ENCODE measurements at places on chromosomes 3 and 15.

DNA sequence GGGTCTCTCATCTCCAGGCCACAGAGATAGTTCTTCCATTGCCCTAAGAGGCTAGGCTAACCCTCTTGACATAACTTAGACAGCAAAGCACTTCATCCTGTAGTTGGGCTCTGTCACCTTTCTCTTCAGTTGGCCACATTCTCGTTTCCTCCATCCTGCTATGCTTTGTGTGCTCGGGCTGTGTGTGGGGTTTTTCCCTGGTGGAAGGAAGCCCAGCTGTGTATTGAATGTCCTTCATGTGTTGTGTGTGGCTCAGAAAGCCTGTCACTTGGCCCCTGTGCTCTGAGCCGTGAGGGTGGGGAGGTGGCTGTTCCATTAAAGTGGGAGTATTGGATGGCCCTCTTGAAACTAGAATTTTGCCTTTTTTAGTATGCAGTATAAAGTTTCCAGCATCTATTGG, 8.8 kb upstream of the EXOG start:
- no peak for DNase-seq

DNA sequence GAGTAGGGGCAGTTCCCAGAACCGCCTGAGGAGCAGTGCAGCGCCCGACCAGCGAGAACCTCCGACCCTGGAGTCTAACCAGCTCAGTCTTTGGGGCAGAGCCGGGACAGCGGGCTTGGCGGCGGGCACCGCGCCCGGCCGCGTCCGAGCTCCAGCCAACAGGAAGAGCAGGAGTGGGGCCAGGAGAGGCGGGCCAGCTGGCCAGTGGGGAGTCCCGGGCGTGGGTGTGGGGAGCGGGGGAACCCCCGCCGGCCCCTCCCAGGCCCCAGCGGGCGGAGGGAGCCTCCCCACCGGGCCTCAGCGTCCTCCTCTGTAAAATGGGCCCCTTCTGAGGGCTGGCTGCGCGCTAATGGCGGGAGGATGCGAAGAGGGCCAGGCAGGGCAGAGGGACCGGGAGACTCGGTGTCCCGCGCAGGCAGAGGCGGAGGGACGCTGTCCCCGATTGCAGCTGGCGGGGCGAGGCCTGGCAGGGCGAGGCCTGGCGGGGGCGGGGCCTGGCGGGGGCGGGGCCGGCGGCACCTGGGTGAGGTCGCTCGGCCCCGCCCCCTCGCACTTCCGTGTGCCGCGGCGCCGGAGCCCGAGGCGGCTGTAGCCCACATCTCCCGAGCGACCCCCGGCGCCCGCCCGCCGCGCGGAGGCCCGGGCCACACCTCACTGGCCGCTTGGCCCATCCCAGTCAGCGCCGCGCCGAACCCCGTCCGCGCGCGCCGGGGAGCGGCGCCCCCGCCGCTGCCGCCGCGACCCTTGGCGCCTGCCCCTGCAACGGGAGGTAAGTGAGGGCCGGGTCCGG, at the start of gene PRKCD:
Gene PRKCD (plus strand): TSS at position 550 of the 790 bp plus-strand sequence. CDS start 17,214 bp downstream, outside the sequence.
- DNase-seq: peak; percentile 74

GRCh38 chr3:141073580-141073979, 22.4 kb downstream of the SPSB4 start:
- no peak for DNase-seq

GRCh38 chr3:128217702-128218547, 64.6 kb downstream of the EEFSEC start:
- no peak for DNase-seq

DNA sequence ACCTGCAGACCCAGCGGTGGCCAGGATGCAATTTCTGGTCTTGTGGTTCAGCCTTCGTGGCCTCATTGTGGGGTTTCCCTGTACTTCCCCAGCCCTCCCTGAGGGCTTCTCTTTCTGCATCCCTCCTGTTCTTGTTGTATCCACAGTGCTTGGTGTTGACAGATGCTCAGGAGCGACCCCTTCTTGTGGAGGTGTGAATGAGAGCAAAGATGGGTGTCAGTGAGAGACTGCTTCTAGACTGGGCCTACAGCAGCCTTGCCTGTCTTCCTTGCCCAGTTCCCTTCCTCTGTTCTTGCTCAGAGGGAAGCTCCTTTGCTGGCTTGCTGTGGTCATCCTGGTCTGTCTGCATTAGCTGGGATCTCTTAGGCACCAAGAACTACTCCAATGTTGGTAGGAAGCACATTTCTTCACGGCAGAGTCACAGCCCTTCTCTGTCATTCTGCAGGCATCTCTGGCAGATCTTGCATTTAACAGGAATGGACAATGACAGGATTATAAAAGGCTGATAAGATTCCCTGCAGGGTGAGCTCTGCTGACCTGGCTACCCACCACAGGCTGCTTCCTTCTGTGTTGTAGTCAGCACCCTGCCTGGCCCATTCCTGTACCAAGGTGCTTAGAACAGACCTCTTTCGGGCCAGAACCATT, 317.8 kb upstream of the C2CD4B start:
- DNase-seq: no peak

GRCh38 chr3:33911525-33912322, 113.3 kb downstream of the PDCD6IP start:
- no peak for DNase-seq

GRCh38 chr3:38000965-38001455, 10.4 kb downstream of the VILL start:
- no peak for DNase-seq

DNA sequence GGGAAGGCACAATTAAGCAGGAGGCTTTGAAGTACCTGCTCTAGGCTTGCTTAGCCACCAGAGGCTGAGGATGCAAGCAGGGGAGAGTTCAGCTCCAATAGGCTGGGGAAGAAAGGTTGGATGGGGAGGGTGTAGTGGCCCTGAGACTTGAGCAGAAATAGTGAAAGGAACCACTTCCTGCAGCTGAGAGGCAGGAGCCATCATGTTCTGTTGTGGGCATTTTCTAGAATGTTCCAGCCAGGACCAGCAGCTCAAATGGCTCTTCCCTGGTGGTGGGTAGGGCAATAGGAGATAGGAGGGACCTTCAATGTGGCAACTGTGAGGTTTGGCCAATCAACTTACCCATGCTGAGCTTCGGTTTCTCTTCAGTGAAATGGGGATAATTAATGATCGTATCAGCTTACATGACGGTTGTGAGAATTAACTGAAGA, 79.1 kb upstream of the CGNL1 start:
- no peak for DNase-seq

- DNase-seq: no peak
Observed at GRCh38 chr15:62717496-62717895, 325.1 kb upstream of the TPM1 start.

DNA sequence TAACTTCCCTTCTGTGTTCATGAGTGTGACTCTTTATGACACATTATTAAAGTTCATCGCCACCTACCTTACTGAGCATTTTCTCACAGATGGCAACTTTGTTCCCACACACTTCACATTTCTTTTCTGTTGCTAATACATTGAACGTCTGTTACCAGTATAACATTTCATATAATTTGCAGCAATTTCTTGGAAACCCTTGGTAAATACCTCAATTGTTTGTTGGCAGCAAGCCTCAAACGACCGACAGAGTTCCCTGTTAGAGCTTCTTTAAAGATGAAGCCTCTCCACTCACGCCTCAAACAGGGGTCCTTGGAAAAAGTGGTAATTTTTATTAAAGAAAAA, 3.2 kb upstream of the CHSY1 start:
- DNase-seq: no peak

- no peak for DNase-seq
Observed at GRCh38 chr3:71436337-71436736, 147.2 kb downstream of the FOXP1 start.

GRCh38 chr3:141835557-141836229, 40.8 kb upstream of the ATP1B3 start:
- no peak for DNase-seq

- no peak for DNase-seq
Observed at GRCh38 chr3:61522060-61522459, 39.3 kb upstream of the PTPRG start.

- no peak for DNase-seq
Observed at GRCh38 chr3:124291008-124291407, 299.1 kb upstream of the ROPN1 start.

DNA sequence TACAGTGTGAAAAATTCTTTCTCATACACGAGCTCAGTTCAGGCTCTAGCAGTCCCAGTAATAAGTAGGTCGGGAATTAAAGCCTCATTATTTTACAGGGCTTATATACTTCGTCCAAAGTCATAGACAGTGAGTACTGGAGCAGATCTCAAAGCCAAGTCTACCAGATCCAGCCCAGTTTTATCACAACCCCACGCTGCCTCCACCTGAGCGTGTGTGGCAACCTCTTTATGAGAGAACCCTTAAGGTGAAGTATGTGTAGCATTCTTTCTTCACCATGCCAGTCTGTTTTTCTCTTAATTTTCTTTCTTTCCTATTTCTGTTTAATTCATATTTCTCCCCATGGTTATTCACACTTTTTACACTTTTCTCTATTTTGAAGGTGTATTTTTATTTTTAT, 574.6 kb upstream of the ARPP21 start:
- DNase-seq: no peak

DNA sequence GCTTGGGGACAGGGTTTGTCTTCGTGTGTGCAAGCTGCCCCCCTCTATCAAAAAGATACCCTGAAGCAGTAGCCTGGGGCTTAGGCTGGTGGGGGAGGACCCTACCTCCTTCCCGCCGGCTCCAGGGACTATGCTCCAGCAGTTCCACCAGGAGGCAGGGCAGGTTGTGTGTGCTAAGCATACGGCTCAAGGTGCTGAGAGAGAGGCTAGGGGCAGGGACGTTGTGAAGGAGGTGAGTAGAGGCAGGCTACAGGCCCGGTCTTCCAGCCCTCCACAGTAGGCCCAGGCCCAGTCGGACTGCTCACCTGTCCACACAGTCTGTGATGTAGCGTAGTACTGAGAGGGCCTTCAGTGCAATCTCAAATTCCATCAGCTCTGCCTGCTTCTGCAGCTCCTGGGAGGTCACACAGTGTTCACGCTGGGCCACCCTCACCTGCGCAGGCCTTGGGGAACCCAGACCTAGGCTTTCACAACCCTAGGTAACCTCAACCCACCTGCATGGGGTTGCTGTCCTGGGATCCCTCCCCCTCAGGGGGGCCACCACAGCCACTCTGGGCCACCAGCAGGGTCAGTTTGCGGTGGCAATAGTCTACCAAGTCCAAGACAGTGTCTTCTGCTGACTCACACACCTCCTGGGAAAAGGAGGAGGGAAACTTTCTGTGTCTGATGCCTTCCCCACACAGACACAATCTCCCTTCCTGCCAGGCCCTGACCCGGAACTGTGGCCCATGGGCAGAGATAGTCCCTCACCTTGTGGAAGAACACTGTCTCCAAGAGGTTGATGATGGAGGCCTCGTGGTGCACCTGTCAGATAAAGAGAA, 2.4 kb upstream of the RASSF1 start:
- no peak for DNase-seq

- no peak for DNase-seq
Observed at GRCh38 chr3:50806031-50806430, 131.3 kb downstream of the DOCK3 start.

DNA sequence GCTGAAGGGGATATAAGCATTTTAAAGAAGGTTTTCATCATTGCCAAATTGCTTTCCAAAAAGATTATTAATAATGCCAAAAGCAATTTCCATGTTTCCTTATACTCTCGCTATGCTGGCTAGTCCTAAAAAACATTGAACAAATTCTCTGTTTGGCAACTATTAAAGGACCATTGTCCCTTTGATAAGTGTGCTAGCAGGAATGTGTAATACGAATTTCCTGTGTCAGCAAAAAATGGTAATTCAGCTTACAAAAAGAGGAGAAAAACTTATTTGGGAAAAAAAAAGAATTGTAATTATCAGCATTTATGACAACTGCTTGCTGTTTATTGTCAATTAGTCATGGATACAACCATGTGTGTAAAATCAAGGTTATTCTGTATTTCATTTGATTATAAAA, 138.6 kb downstream of the TBL1XR1 start:
- DNase-seq: no peak

DNA sequence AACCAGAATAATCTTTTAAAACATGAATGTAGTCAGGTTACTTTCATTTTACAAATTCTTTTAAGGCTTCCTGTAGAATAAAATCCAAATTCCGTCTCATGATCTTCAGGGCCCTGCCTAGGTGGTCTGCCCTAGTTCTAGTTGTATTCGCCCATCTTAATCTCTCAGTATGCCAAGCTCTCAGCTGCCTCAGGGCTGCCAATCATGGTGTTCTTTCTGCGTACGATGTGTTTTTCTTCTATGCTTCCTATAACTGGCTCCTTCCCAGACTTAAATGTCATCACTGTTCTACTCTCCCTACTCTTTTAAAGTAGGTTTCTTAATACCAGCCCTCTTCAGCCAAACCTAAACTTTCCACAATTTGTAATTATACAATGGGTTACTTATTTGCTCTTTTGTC, 107.4 kb downstream of the GREM1 start:
- no peak for DNase-seq

- DNase-seq: no peak
Observed at GRCh38 chr15:54026891-54027290, 48.6 kb downstream of the UNC13C start.

DNA sequence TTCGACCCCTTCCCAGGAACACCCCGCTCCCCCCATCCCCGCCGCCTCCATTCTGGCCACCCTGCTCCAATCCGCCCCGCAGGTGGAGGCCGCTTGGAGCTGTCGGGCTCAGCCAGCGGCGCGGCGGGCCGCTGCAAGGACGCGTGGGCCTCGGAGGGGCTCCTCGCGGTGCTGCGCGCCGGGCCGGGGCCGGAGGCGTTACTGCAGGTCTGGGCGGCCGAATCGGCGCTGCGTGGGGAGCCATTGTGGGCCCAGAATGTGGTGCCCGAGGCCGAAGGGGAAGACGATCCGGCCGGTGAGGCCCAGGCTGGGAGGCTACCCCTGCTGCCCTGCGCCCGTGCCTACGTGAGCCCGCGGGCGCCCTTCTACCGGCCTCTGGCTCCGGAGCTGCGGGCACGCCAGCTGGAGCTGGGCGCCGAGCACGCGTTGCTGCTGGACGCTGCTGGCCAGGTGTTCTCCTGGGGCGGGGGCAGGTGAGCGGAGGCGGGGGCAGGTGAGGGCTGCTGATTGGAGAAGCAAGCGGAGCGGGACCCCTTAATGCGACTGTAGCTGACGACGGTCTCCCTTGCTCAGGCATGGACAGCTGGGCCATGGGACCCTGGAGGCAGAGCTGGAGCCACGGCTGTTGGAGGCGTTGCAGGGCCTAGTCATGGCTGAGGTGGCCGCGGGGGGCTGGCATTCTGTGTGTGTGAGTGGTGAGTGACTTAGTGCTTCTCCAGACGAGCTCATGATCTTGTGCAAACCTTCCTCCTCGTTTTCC, 2.5 kb downstream of the RCCD1 start:
- no peak for DNase-seq

- DNase-seq: no peak
Observed at GRCh38 chr3:195070336-195070735, 200.6 kb downstream of the XXYLT1 start.
